ENCODE measurements at places on chromosomes 2 and 18. TPM values are rescaled to one million over a fixed set of nuclear protein-coding genes. Genes with fewer than 3 reads are reported as not detected.
A peak's percentile ranks its signal among the peaks of the same experiment; 100 is the strongest.

- DNase-seq = no peak
- no peaks in the 10 kb centered on the region for H3K4me1 ChIP-seq
- peak overlapping the region; percentile 79 for H3K27ac ChIP-seq
- no peak overlapping the region for H3K4me3 ChIP-seq
- H3K27me3 ChIP-seq = no peaks in the 10 kb centered on the region
Measured at GRCh38 chr2:77519164-77519887, 2.9 kb downstream of the LRRTM4 start.

GRCh38 chr18:23935804-23936203 lies 78.8 kb upstream of the TTC39C start:
- no peaks in the 10 kb centered on the region for H3K27me3 ChIP-seq
- H3K4me1 ChIP-seq = no peaks in the 10 kb centered on the region
- DNase-seq = no peak
- H3K4me3 ChIP-seq = no peak overlapping the region

DNA sequence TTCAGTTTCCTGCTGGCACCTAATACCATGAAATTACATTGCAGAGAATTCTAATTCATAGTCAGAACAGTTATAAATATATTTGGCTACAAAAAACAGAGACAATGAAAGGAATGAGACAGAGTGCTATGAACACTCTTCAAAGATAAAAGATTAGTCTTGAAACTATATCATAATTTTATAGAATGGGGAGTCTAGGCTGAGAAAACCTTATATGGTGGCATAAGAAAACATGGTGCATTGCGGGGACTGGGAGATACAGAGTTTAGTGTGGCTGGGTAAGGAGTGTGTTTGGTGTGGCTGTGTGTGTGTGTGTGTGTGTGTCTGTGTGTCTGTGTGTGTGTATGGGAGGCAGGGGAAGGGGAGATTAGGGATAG lies 64.5 kb upstream of the CTLA4 start:
- H3K27ac ChIP-seq = no peak overlapping the region
- no peak overlapping the region for H3K4me3 ChIP-seq
- DNase-seq = no peak
- no peaks in the 10 kb centered on the region for H3K36me3 ChIP-seq

DNA sequence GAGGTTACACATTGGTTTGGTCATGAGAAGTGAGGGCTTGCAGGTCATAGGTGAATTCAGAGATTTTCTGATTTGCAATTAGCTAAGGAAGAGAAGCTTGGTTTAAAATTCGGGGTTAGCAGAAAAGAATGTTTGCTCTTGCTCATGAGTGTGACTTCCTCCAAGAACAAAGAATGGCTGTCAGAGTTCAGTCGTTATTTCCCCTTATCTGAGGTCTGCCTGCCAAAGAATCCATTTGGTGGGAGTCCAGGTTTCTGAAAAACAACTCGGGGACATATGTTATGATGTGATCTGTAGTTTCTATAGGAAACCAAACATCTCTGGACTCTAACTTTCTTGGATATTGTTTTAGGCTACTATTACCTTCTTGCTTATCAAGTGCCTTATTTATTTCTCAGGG lies 3.2 kb upstream of the UGT1A6 start:
- H3K27ac ChIP-seq = no peak overlapping the region
- H3K27me3 ChIP-seq = no peaks in the 10 kb centered on the region
- H3K4me3 ChIP-seq = no peak overlapping the region
- no peaks in the 10 kb centered on the region for H3K4me1 ChIP-seq
- no peaks in the 10 kb centered on the region for H3K36me3 ChIP-seq

GRCh38 chr2:223108351-223109050 lies 56.5 kb downstream of the KCNE4 start:
- no peaks in the 10 kb centered on the region for H3K4me1 ChIP-seq
- H3K27me3 ChIP-seq = no peaks in the 10 kb centered on the region
- no peak overlapping the region for H3K27ac ChIP-seq

GRCh38 chr18:8254654-8255053 lies 354.6 kb upstream of the RAB12 start:
- no peak for DNase-seq
- H3K4me1 ChIP-seq = no peaks in the 10 kb centered on the region
- H3K27ac ChIP-seq = no peak overlapping the region
- no peak overlapping the region for H3K4me3 ChIP-seq
- H3K36me3 ChIP-seq = no peaks in the 10 kb centered on the region

DNA sequence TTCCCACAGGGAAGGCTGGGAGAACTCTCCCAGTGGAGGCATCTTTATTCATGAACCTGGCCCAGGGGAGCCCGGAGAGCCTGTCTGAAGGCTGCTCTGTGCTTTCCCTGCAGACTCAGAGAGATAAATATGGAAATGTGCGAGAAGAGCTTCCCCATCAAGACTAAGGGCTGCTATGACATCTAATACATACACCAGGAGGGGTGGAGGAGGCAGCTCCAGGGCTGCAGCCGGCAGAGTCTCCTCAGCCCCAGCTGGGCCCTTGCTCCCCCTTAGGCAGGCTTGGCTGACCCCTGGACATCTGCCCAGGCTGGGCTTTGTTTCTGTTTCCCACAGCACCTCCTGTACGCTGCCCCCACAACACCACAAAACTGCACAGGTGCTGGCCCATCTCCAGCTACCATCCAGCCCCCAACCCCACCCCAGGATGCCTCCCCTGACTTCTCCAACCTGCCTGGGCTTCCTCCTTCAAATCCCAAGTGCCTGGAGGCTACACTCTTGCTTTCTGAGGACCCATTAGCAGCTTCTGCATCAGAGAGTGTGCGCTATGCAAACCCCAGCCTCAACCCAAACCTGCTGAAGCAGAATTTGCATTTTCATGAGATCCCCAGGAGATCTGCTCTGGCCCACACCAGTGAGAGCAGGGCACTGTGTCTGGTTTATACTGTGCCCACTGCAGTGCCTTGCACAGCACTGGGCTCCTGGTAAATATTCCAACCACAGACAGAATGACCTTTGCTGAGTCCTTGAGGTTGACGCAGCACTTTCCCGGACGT lies 96.8 kb downstream of the VSNL1 start:
- no peak overlapping the region for H3K27ac ChIP-seq
- H3K36me3 ChIP-seq = no peaks in the 10 kb centered on the region
- no peak for DNase-seq
- H3K4me1 ChIP-seq = no peaks in the 10 kb centered on the region
- no peaks in the 10 kb centered on the region for H3K27me3 ChIP-seq

DNA sequence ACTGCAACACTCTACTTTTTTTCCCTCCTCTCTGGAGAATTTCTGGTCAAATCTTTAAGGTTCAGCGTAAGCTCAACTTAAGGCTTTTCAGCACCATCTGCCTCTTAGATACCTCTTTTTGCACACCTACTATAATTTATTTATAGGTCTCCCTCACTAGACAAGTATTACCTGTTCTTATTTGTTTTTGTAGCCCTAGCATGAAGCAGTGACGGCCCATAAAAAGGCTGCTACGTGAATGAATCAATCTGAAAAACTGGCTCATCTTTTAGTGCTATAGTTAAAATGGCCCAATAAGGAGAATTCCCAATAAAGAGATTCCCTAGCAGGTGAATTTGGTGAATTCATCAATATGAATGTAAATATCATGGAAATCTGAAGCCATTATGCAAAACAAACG lies 6.5 kb downstream of the RNF149 start:
- peaks cover 38% of the 10 kb centered on the region for H3K4me1 ChIP-seq
- DNase-seq = no peak
- H3K27me3 ChIP-seq = no peaks in the 10 kb centered on the region
- H3K4me3 ChIP-seq = no peak overlapping the region
- H3K27ac ChIP-seq = no peak overlapping the region

Gene EPHA4
- total RNA-seq = 16.8 TPM

Gene SMPD4
- total RNA-seq = 72.6 TPM
